HFFc6 (cell line): ENCODE measurements at places on chromosomes 2 and 18. TPM values are rescaled to one million over a fixed set of nuclear protein-coding genes. Genes with fewer than 3 reads are reported as not detected.

The CNNM4 gene
- 4.3 to 5.1 TPM (median 4.8 TPM) in 3 replicates for total RNA-seq

DNA sequence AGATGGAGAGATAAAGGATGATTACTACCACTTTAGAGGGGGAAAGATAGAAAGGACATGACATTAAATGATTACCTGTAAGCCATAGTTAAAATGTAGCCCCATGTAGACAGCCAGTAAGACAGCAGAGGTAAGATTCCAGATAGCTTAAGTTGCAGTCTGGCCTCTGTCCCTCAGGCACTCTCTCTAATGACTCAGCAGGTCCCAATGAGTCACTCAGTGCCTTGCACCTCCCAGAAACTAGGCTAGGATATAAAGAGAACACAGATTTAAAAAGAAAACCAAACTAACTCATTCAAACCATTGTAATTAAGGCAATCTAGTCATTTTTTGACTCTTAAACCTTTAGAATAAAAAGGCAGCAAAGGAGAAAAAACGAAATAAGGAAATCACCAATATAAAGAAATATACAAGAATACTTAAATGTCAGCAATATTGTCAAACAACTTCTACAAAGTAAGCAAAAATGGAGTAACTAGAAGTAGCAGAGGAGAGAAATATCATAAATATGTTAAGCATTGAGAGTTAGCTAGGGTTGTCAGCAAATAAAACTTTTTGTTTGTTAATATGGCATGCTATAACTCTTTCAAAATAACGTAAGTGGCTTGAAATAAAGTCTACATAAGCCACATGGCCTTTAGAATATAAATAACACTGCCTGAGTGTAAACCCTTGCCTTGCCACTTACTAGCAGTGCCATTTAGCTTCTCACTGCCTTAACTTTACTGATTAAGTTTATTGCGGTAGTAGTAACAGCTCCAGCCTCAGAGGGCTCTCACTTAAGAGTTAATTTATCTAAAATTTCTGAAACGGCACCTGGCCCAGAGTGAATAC lies 48.5 kb downstream of the SOCS6 start:
- H3K27ac ChIP-seq = peak overlapping the region; percentile 84
- peak; percentile 89 for DNase-seq
- peak overlapping the region; percentile 73 for H3K4me3 ChIP-seq
- H3K36me3 ChIP-seq = peaks cover 64% of the 10 kb centered on the region

The C1QL2 gene
- total RNA-seq = not detected in 3 replicates

The HAAO gene
- total RNA-seq = 0.35 TPM in 1 of 3 replicates, not detected in the others

GRCh38 chr2:238912228-238912915 lies 64.5 kb downstream of the TWIST2 start:
- peaks cover 48% of the 10 kb centered on the region for H3K36me3 ChIP-seq
- H3K4me1 ChIP-seq = peaks cover 54% of the 10 kb centered on the region
- peak overlapping the region; percentile 22; the same call in 1 of the 2 replicates for H3K27ac ChIP-seq
- no peak overlapping the region; the same call in 1 of the 2 replicates for H3K4me3 ChIP-seq
- no peak for DNase-seq

DNA sequence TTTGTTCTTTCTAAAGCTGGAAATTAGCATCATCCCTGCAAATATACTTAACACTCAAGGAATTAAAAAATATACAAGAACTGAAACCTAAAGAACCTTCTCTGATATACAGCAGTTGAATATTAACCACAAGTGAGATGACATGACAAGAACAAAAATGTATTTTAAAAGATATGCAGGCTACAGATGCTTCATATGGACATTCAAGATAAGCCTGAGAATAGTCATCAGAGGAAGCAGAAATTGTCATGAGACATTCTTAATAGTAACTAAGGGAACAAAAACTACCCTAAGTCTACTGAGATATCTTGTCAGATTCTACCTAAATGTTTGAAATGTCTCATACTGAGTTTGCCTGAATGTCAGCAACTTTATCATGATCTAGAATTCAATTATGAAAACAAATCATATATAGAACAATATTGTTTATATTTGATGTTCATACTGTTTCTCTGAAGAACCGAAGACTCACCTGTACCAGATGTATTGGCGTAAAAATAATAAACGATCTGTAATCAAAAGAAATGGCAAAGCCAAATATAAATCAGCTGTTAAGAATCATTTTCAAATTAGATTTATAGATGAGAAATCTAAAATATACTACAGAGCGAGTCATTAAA lies 4.7 kb downstream of the NBAS start:
- no peak overlapping the region for H3K4me3 ChIP-seq
- no peak for DNase-seq
- H3K4me1 ChIP-seq = peaks cover 22% of the 10 kb centered on the region
- H3K27ac ChIP-seq = no peak overlapping the region
- H3K36me3 ChIP-seq = peaks cover 5% of the 10 kb centered on the region; the same call in 1 of the 2 replicates

The RASGRP3 gene
- 1.9 to 4.0 TPM (median 3.6 TPM) in 3 replicates for total RNA-seq

The PID1 gene
- total RNA-seq = 7.8 to 8.3 TPM (median 7.9 TPM) in 3 replicates

DNA sequence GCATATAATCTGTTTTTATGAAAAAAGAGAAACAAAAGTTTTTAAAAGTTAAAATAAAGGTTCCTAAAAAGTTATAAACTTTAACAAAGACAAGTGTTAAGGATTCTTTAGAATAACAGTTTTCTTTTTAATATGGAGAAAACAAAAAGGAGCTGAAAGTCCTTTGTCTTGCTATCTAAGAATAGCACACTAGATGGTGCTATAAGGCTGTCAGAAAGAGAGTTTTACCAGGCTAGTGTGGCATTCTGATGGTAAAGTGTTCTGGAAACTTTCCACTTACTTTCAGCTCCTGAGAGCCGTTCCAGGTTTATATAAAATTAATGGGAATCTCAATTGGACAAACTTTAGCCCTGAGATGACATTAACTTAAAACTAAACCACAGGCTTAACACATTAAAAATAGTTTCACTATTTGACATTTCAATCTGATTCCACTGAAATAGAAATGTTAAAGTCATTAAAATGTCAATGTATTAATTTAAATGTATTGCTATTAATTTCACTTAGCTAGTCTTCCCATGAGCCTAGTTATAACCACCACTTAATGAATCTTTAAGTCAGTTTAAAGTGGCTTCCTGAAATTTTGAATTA lies 3.7 kb downstream of the FBXO48 start:
- peak; percentile 63 for DNase-seq
- H3K36me3 ChIP-seq = no peaks in the 10 kb centered on the region
- H3K27ac ChIP-seq = no peak overlapping the region
- no peak overlapping the region for H3K4me3 ChIP-seq
- peaks cover 34% of the 10 kb centered on the region for H3K4me1 ChIP-seq
- H3K27me3 ChIP-seq = no peaks in the 10 kb centered on the region; the same call in 1 of the 2 replicates

DNA sequence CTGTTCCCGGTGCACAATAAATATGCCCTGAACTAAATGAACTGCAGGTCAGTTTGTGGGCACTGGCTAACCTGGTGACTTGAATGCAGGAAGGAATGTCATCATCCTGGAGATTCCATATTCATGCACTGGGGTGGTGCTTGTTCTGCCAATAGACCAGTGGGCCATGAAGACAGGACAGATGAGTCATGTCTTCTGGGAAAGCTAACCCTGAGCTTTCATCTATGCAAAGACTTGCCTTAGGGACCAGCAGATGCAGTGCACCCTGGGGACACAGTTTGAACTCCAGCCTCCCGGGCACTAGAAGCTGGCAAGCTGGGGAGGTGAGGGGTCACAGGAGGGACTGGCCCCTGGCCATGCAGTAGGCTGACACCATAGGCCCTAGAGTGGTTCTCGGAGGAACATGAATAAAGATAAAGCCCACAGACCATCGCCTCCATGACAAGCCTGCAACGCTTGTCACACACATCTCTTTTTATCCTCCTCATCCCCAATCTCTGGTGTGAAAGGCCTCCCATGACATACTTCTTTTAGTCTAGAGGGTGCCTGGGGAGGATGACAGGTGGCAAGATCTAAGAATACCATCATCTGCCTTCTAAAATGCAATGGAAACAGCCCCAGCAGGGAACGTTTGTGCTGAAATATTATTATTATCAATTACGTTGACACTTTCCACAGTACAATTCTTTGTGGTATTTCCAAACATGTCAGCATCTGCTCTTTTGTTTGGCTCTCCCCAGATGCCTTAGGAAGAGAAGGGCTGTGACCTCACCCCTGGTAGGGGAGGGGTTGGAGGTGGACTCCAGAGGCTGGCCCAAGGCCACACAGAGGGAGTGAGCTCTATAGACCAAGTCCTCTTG lies 267.4 kb upstream of the RAB6C start:
- no peak overlapping the region for H3K27ac ChIP-seq
- no peak for DNase-seq
- no peaks in the 10 kb centered on the region; the same call in 1 of the 2 replicates for H3K27me3 ChIP-seq
- H3K4me3 ChIP-seq = no peak overlapping the region
- no peaks in the 10 kb centered on the region for H3K4me1 ChIP-seq

- H3K27ac ChIP-seq = peak overlapping the region; percentile 25; the same call in 1 of the 2 replicates
- no peaks in the 10 kb centered on the region for H3K36me3 ChIP-seq
- H3K4me3 ChIP-seq = no peak overlapping the region
- peaks cover 9% of the 10 kb centered on the region for H3K4me1 ChIP-seq
- no peaks in the 10 kb centered on the region for H3K27me3 ChIP-seq
- DNase-seq = peak; percentile 68
Measured at GRCh38 chr2:147910990-147911473, 66.2 kb downstream of the ACVR2A start.

The HK2 gene
- 27.3 to 55.4 TPM (median 48.0 TPM) in 3 replicates for total RNA-seq

DNA sequence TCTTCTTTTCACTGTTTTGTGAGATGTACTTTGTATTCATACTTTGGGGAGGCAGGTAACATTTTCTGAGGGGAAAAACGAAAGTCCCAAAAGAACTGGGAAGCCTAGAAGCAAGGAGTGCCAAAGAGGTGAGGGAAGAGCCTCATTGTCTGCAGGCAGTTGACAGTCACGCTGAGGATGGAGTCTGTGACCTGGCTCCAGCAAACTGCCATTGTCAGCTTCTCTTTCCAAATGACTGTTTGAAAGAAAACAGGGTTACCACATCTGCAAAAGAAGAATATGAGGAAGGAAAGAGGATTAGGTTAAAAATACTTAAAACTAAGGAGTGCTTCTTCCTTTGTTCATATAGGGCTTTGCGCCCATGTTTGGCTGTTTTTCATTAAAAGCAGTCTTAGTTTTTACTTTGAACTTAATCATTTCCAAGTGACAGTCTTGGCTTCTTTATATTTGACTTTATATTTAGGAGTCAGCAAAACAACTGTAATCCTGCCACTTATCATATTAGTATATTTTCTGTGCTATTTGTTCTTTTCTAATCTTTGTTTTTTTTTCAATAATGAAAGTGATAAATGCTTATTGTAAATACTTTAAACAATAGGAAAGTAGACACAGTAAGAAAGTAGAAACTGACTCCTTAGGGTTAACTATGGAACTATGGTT lies 35.0 kb downstream of the CERS6 start:
- H3K27ac ChIP-seq = peak overlapping the region; percentile 82
- H3K27me3 ChIP-seq = peaks cover 2% of the 10 kb centered on the region; the same call in 1 of the 2 replicates
- DNase-seq = no peak
- peaks cover 24% of the 10 kb centered on the region for H3K4me1 ChIP-seq
- peak overlapping the region; percentile 78 for H3K4me3 ChIP-seq

The ALMS1 gene
- 6.9 and 7.7 TPM in 2 replicates for total RNA-seq

GRCh38 chr2:109204412-109204811 lies 75.4 kb downstream of the SH3RF3 start:
- no peak overlapping the region for H3K4me3 ChIP-seq
- H3K36me3 ChIP-seq = no peaks in the 10 kb centered on the region
- H3K27me3 ChIP-seq = peaks cover 24% of the 10 kb centered on the region
- H3K4me1 ChIP-seq = peaks cover 25% of the 10 kb centered on the region

DNA sequence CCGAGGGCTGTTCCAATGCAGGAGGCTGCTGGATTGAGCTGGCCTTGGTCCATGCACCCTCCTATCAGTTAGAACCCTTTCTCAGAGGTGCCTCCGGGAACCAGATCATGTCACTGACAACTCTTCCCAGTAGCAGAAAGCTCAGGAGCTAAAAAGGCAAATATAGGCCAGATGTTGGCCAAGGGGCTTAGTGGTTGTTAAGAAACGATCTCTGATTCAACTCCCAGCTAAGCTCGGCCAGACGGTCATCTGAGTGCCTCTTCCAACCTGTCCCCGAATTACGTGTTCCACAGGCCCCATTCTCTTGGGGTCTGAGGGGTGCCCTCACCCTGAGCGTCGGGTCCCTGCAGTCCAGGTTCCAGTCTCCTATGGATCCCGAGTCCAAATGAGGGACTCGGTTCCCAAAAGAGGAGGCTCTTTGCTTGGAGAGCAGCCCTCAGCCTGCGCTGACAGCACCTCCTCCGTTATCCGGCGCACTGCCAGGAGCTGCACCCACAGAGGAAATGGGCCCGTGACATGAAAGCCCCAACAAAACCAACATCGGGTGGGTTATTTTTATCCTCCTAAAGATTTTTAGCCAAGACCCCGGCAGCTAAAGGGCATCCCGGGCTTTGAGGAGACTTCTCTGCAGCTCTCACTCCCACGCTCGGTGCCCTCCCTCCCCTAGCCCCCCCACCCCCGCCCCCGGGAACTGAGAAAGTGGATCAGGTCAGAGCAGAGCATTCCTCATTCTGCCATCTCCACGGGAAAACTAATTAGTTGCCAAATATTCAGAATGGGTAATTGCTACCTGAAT lies 106.6 kb upstream of the ID2 start:
- H3K27me3 ChIP-seq = peaks cover 12% of the 10 kb centered on the region
- peaks cover 14% of the 10 kb centered on the region for H3K4me1 ChIP-seq
- no peak overlapping the region for H3K27ac ChIP-seq
- H3K36me3 ChIP-seq = no peaks in the 10 kb centered on the region
- H3K4me3 ChIP-seq = no peak overlapping the region
- DNase-seq = no peak

The SCN3A gene
- 0.15 to 1.9 TPM (median 0.21 TPM) in 3 replicates for total RNA-seq

- H3K27me3 ChIP-seq = no peaks in the 10 kb centered on the region; the same call in 1 of the 2 replicates
- no peak overlapping the region for H3K27ac ChIP-seq
- peaks cover 21% of the 10 kb centered on the region for H3K4me1 ChIP-seq
- DNase-seq = no peak
- no peak overlapping the region for H3K4me3 ChIP-seq
Measured at GRCh38 chr2:32452338-32453064, 95.7 kb downstream of the BIRC6 start.

GRCh38 chr18:65941482-65941881 lies 190.7 kb downstream of the CDH7 start:
- H3K36me3 ChIP-seq = no peaks in the 10 kb centered on the region
- H3K27ac ChIP-seq = no peak overlapping the region

- no peak for DNase-seq
- H3K27ac ChIP-seq = no peak overlapping the region
- peaks cover 38% of the 10 kb centered on the region for H3K27me3 ChIP-seq
- no peaks in the 10 kb centered on the region for H3K36me3 ChIP-seq
Measured at GRCh38 chr2:113076954-113077669, 9.3 kb downstream of the IL1F10 start.

The LRRC30 gene
- total RNA-seq = not detected in 3 replicates

The AGXT gene
- not detected in 3 replicates for total RNA-seq

GRCh38 chr2:109324861-109325260 lies 195.9 kb downstream of the SH3RF3 start:
- peak; percentile 94 for DNase-seq
- H3K27me3 ChIP-seq = no peaks in the 10 kb centered on the region; the same call in 1 of the 2 replicates
